ENCODE measurements at places on chromosomes 16 and 17.

- DNase-seq, result no peak
These were observed 14.4 kb downstream of the SYCE1L start for GRCh38 chr16:77213542-77214106.

DNA sequence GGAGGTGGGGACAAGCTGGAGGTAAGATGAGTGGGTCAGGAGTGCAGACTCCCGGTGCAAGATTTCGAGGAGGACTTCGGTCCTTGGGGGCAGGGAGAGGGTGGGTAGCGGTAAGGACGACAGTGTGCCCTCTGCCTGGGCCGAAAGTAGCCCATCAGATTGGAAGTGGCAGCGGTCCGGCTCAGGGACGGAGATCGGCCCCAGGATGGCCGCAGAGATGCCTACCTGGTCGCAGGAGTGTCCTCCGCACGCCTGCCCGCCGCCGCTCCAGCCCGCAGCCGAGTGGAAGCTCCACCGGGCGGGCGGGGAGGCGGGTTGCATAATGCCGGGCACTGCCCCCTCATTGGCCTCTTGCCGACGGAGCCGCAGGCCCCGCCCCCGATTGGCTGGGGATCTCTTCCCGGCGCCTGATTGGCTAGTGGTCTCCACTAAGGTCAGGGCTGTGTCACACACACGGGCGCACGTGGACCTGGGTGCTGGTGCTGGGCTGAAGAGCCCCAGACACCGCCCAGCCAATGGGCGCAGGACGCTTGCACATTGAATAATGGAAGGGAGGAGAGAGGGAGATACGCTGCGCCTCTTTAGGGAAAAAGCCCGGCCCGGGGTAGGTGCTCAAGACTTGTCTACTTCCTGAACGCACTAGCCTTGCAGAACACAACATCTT, at the start of gene PER1:
TSS of gene PER1 (minus strand) at position 293 of the 664 bp plus-strand sequence. CDS start 1,698 bp downstream, outside the sequence.
- peak; percentile 90 for DNase-seq

GRCh38 chr17:32777436-32777835, 99.5 kb downstream of the MYO1D start:
- no peak for DNase-seq

DNA sequence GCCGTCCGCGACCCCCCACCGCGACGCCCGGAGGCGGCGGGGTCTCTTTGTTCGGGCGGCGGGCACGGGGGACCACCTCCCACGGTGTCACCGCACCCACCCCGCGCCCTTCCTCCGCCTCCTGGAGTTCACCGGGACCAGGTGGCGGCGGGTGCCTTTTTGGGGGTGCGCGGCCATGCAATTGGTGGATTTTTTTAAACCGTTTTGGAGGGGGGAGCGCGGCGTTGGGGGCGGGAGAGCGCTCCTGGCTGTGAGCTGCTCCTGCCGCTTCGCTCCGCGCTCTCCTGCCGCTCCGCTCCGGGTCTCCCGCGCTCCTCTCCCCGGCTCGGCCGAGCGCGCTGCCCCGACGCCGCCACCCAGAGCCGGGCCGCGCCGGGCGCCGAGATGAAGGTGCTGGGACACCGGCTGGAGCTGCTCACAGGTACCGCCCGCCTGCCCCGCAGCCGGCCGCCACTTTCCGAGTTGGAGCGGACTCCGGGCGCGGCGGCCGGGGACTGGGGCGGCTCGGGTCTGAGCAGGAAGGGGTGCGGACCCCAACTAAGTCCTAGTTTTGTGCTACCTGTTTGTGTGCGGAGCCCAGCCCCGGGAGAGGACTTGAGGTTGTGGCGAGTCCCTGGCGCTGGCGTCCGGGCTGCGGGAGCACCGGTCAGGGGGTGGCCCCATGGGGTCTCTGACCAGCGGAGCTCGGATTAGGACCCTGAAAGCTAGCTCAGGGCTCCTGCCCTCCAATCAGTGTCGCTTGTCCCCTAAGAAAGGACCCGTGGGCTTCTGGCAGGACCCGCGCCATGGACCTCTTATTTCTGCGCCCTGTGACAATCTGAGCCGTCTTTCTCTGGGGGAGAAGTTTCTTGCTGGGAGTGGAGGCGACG, 35.7 kb upstream of the NDRG4 start:
- no peak for DNase-seq

GRCh38 chr17:55067697-55068439, 99.3 kb downstream of the STXBP4 start:
- no peak for DNase-seq

DNA sequence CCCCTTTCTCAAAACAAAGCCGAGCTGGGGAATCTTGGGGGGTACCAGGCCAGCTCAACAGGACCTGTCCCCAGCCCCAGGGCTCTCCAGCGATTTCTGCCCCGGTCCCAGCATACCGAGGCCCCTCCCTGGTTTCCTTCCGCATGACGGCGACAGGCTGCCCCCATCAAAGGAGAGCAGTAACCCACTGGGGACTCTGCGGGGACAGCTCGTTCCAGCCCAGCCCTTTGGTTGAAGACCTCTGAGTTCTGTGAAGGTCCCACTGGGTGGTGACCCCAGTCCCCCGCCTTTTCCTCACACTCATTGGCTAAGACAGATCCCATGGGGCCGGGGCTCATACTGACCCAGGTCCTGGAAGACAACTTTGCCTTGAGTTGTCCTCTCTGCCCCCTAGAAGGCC, 4.1 kb downstream of the SMTNL2 start:
- DNase-seq, result no peak

- DNase-seq, result no peak
These were observed 6.5 kb downstream of the ZZEF1 start for GRCh38 chr17:4136373-4136772.

DNA sequence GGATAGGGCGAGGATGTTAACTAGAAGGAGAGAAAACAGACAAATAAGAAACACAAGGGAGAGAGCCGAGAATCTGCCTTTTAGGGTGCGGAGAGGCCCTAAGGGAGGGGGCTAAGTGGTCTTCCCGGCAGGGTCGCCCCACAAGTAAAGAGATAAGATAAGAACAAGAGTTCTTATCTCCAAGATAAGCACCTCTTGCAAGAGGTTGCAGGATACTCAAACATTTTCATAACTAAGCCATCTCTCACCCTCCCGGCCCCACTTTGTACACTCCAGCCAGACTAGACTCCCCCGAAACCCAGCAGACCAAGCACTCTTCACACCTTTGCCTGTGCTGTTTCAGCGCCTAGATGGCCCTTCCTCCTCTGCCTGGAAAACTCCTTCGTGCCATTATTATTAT, 14.3 kb downstream of the ZNF319 start:
- no peak for DNase-seq

DNA sequence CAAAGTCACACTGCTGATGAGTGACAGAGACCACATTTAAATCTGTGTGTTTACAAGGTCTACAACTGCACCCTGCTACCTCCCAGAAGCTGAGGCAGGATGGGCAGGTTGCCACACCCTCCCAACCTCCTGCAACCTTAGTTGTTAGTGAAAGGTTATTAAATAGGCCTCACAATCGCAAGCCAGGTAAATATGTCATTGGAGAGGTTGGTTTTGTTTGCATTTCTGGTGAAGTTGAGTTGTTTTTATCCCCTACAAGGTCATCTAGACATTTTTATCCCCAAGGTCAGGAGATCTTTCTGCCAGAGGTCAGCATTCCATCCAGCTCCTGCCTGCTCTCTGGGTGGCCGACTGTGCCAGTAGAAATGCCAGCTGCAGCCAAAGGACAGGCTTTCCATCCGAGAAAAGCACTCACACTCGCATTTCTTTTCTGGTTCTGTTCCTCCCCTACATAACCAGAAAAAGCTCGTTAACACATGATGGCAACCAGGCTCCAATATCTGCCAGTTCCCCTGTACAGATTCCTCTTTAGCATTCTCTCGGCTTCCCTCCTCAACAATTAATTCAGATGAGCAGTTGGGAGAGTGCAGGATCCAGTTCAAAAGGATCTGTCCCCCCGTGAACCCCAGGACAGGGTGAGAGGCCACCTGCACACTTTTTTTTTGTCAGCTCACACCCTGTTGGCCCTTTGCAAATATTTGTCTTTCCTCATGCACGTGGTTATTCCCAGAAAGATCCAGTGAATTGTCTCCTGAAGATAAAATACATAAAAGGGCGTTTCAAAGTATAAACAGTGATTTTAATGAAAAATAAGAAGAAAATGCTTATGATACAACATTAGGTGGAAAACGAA, 562.8 kb downstream of the MAF start:
- no peak for DNase-seq

GRCh38 chr17:3475812-3476610, at the start of gene ASPA:
Gene ASPA, plus strand, starts transcription at chr17:3475997. Its CDS starts 163 bp downstream, at chr17:3476160.
- peak; percentile 26 for DNase-seq

GRCh38 chr16:57675741-57676551, 7.8 kb downstream of the ADGRG3 start:
- no peak for DNase-seq

DNA sequence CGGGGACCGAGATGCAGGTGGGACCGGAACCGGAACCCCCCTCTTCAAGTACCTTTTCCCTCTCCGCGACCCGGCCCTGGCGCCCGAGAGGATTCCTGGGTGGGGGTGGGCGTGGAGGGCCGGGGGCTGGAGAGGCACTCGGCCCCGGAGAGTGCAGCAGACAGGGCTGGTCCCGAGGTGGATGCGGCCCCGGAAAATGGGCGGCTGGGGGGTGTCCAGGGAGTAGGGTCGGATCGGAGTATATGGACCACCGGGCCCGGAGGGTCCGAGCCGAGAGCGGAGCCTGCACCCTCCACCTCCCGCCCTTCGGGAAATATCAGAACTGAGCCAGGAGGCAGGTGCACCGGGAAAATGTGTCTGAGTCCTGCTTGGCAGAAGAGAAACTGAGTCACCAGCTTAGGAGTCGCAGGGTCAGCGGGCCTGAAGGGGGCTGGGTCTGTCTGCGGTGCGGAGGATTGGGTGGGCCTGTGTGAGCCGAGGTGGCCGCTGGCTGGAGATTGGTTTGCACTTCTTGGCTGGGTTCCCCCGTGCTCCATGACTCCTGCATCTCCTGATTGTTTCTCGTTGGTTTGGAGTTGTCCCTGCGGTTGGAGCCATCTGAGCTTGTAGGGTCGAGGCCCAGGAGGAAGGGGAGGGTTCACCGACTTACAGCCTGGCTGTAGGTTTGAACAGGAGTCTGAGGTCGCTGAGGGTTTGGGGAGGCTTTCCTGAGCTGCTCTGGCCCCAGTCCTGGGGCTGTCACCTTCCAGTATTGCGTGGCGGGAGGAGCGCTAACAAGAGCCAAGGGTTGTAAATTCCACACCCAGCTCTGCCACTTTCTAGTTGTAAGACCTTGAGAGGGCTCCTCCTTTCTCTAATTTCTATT, 518 bp downstream of the SH2B1 start:
- DNase-seq, result no peak

GRCh38 chr17:49708515-49709183, 885 bp upstream of the SLC35B1 start:
- DNase-seq, result no peak

DNA sequence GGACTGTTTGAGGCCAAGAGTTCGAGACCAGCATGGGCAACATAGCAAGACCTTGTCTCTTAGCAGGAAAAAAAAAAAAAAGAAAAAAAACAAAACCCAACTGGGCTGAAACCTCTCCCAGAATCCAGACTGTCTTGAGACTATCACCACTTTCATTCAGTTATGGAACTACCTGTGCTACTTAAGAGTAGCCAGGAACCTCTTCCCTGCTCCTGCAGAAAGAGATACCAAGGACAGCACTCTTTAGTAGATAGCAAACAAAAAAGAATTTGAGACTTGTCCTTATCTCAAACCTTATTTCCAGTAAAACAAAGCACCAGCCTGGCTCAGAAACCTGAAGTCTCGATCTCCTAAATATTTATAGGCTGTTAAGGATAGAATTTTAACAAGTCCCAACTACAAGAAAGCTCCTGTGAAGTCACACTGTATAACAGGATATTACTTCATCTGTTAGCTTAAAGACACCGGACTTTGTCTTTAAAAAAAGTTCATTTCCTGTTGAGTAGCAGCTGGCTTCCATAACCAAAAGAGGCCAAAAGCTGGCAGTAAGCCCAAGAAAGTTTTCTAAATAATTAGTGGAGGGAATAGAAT, 5.1 kb downstream of the CDR2 start:
- DNase-seq, result no peak

DNA sequence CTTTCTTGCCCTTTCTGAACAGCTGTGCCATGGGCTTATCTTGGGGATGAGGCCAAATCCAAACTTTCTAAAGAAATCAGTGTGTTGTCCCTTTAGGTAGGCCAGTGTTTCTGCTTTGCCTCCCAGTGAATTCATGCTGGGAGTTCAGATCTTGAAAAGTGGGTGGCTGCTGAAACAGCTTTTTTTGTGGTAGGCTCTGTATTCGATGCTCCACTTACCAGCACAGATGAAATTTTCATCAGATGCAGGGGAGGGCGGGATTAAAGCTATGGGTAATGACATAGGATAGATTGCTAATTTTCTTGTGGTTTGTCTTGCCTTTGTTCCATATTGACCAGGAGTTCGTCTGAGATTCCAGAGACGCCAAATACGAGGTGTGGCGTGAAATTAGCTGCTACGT, 2.8 kb downstream of the SOCS7 start:
- DNase-seq, result peak; percentile 29

GRCh38 chr17:17028059-17028877, 14.0 kb upstream of the MPRIP start:
- DNase-seq, result peak; percentile 70
